RCC 7860 (cell line): ENCODE measurements at places on chromosomes 11 and 22.

DNA sequence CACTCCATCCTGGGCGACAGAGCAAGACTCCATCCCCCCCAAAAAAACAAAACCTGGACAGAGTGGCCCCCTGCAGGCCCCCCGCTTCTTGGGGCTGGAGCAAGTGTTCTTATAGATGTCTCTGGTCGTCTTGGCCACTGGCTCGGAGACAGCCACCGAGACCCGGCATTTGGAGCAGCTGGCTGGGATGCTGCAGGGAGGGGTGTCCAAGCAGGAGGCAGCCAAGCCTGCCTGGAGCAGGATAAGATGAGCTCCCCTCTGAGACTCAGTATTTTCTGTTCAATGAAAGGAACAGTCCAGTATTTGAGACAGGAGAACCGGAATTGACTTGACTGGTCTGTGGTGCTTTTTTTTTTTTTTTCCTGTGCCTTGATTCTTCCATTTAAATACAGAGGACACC lies 44.5 kb downstream of the BCR start:
- DNase-seq: no peak

GRCh38 chr11:100562128-100562527 lies 125.0 kb upstream of the ARHGAP42 start:
- peak; percentile 37 for DNase-seq

DNA sequence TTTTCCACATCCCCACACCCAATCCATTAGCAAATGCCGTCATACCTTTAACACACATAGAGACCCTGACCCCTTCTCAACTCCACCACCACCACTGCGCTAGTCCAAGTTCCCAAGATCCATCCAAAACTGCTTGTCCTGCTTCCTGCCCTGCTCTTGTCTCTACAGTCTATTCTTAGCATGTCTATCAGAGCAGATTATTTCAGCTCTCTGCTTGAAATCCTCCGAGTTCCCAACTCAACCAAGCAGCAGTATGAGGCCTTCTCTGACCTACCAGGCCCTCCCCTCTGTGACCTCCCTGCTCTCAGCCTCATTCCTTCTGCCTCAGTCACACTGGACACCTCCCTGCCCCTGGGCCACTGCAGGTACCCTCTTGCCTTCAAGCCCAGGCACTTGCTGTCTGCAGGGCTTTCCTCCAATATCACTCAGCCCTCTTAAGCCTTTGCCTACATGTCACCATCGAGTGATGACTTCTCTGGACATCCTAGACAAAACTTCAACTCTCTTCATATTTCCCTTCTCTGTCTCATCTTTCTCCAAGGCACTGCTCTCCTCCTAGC lies 134.6 kb downstream of the SPATA19 start:
- no peak for DNase-seq

- no peak for DNase-seq
Measured at GRCh38 chr22:46737105-46737975, 712 bp downstream of the CERK start.

GRCh38 chr11:100525197-100525596 lies 161.9 kb upstream of the ARHGAP42 start:
- no peak for DNase-seq

DNA sequence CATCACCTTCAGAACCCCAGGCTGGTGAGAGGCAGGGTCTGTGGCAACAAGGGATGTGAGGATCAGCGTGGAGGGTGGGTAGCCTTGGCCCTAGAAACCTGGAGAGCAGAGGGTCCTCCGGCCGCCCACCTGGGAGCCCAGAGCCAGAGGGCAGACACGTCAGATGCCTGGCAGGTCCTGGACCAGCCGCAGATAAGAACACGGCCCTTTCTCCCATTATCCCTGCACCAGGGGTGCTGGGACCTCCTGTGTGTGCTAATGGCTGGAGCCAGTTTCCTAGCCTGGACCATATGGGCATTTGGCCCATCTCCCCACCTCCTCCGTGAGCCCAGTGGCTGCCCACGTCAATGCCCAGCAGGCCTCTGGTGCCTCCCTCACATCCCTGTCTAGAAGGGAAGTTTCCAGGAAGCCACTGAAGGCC lies 88.4 kb downstream of the MORC2 start:
- DNase-seq: no peak

GRCh38 chr11:126990716-126991480 lies 9.7 kb downstream of the KIRREL3 start:
- peak; percentile 81 for DNase-seq

DNA sequence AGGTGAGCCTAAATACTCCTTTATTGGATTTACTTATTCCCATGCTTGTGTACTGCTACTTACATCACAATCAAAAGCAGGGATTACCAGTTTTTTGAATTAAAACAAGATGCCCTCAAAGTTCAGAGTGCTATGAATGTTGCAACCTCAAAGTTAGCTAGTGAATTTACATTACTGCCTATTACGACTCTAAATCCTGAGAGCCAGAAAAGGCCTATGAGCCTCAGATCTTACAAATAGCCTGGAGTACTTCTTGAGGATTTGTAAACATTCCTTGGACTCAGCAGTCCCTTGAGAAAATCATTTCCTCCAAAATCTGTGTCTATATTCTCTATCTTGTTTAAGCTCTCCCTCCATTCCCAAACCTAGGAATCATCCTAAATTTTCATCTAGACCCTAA lies 25.5 kb downstream of the CHORDC1 start:
- DNase-seq: no peak

DNA sequence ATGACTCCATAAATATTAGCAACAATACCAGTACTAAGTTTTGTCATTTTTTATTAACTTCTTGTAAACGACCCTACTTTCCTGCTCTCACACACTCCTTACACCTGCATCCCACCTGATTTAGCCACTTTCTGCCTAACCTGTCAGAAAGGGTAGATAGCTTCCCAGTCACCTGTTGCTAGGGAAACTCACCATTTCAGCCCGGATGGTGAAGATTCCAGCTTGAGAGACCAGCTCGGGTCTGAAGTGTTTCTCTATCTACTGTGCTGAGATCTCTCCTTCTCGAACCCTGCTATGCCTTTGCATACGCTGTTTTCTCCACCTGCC lies at the start of gene PARVG:
TSS of gene PARVG (plus strand) at position 220 of the 327 bp plus-strand sequence. CDS start 2,405 bp downstream, outside the sequence.
- DNase-seq: no peak

GRCh38 chr11:66956689-66957290 lies 1.4 kb downstream of the PC start:
- DNase-seq: no peak

GRCh38 chr11:95671768-95672167 lies 117.8 kb downstream of the FAM76B start:
- no peak for DNase-seq

- DNase-seq: peak; percentile 43
Measured at GRCh38 chr11:40170078-40170477, 1289.4 kb downstream of the LRRC4C start.

DNA sequence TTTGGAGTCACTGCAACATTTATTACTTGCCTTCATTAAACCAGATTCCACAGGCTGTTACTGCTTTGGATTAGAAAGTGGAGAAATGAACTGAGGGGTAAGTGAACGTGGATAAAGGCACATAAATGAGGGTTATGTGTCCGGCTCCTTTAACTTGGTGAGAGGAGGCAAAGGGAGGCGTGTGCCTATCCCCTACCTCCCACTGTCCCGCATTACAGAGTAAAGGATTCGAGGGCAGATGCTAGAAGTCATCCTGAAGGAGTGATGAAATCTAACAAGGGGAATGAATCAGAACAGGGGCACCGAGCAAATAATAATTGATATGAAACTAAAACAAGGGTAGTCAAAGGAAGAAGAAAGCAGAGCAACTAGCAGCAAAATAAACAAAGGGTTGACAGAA lies 147.2 kb downstream of the GRIA4 start:
- DNase-seq: no peak

DNA sequence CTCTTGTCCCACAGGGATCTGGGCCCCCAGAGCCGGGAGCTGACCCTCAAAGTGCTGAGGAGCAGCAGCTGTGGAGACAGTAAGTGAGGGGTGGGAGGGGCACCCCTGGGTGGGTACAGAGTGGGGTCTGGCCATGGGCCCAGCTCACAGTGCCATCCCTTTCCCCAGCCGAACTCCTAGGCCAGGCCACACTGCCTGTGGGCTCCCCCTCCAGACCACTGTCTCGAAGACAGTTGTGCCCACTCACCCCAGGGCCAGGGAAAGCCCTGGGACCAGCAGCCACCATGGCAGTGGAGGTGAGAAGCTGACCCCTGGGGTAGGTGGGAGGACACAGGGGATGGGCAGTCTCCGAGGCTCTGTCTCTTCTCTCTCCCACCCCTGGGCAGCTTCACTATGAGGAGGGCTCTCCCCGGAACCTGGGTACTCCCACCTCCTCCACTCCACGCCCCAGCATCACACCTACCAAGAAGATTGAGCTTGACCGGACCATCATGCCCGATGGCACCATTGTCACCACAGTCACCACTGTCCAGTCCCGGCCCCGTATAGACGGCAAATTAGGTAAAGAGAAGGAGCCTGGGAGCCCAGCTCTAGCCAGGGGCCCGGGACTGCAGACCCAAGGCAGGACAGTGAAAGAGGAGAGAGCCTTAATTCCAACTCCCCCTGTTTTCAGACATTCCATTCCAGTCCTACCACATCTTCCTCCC lies 5.3 kb downstream of the C2CD2L start:
- DNase-seq: no peak

DNA sequence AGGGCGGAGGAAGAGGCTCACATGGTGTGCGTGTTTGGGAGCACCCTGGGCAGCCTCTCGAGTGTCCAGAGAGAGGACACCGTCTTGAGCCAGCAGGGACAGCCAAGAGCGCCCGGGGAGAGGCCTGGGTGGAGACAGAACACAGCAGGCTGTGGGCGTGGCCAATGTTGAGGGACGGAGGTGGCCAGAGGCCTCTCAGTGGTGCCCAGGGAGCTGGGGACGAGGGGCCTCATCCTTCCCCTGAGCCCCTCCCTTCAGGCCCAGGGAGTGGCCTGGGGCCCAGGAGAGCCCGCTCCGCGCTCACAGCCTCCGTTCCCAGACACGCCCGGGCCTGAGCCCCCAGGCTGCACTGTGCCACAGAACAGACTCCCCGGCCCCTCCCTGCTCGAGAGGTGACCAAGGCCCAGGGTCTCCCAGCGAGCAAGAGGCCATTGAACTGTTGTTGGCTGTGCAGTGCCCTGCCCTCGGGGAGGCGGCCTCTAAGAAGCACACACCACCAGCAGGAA lies 48.4 kb downstream of the CDKN1C start:
- DNase-seq: no peak

GRCh38 chr11:63146581-63146980 lies 2.6 kb upstream of the SLC22A24 start:
- no peak for DNase-seq

DNA sequence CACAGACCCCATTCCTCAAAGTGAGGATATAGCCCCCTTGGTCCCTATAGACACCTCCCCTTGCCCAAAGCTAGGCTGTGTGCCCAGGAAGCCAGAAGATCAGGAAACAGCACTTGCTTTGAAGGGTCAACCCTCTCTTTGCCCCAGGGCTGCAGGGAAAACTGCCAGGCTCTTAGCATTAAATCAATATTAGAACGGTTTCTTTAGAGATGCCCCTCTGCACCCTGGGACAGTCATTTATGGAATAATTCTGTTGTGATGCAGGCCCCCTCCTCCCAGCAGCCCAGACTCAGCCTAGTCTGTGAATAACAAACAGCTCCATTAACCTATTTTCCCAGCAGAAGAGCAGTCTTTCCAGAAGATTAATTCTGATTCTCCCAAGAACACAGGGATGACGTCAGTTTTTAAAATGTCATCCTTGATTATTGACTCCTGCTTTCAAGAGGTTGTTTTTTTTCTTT lies 11.6 kb upstream of the CAPN5 start:
- DNase-seq: no peak

- no peak for DNase-seq
Measured at GRCh38 chr11:68266936-68267880, 4.6 kb downstream of the C11orf24 start.

- DNase-seq: no peak
Measured at GRCh38 chr11:119894916-119895315, 165.9 kb upstream of the NECTIN1 start.

GRCh38 chr11:1854132-1854948 lies 1.5 kb downstream of the LSP1 start:
- no peak for DNase-seq

DNA sequence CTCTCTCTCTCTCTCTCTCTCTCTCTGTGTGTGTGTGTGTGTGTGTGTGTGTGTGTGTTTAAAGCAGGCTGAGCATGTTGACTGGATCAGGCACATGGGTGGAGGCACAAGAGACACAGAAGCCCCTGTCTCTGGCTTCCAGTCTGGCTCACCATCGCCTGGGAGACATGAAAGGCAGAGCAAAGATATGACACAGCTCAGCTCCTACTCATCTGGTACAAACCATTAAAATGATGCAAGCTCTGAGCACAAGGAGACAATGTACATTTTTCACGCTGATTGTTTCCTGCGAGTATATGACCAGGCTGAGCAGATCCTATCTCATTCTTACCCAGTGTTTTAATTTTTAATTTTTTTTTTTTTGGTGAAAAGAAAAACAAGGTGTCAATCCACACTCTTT lies 9.5 kb downstream of the SLC6A5 start:
- DNase-seq: no peak

- DNase-seq: no peak
Measured at GRCh38 chr22:36636916-36637315, 66.6 kb downstream of the CACNG2 start.

- DNase-seq: no peak
Measured at GRCh38 chr11:1770061-1770460, 6.3 kb upstream of the CTSD start.

GRCh38 chr22:24727218-24727851 lies 47.2 kb downstream of the PIWIL3 start:
- DNase-seq: peak; percentile 73

DNA sequence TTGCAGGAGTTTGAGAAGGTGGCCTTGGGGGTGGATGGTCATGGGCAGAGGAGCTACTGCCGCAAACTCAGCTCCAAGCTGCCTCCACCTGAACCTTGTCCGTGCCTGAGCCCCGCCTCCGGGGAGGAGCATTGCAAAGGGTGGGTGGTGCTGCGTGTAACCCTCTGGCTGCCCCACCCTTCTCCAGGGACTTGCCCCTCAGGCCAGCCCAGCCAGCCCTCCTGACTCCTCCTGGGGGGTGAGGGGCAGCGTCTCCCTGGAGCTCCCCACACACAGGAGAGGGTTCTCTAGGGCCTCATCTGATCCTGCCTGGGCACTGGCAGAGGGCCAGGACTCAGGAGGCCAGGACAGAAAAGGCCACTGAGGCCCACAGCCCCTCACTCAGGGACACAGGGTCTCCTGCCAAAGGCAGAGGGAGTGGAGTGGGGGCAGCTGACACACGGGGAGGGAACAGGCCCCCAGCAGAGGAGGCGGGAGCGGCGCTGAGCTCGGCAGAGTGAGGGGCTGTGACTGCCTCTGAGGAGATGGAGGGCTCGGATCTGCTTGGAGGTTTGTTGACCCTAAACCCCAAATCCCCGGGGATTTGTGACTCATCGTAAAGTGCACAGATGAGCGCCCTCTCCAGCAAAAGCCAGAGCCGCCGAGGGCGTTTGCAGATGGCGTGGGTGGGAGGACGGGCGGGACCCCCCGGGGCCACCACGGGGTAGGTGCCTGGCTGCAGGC lies 12.8 kb downstream of the BRSK2 start:
- no peak for DNase-seq

- no peak for DNase-seq
Measured at GRCh38 chr11:1927848-1928469, 8.5 kb downstream of the TNNT3 start.

DNA sequence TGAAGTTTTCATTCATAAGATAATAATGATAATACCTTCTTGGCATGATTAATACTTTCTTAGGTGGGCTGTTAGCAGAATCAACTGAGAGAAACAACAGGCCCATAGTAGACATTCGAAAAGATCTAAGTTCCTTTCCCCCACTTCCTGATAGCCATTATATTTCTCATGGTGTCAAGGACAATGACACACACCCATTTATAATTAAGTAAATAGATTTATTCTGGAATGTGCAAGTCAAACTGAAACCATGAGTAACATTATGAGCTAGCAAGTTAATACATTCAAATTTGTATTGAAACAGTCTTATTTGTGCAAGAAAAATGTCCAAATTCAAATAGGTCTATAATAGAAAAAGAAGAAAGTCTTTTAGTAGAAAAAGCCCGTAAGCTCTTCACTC lies 301.1 kb downstream of the GUCY1A2 start:
- DNase-seq: no peak
